NCI-H524 treated with DMSO at 0.1 percent for 48 hours (cell line): ENCODE measurements at places on chromosomes 1 and 21.

DNA sequence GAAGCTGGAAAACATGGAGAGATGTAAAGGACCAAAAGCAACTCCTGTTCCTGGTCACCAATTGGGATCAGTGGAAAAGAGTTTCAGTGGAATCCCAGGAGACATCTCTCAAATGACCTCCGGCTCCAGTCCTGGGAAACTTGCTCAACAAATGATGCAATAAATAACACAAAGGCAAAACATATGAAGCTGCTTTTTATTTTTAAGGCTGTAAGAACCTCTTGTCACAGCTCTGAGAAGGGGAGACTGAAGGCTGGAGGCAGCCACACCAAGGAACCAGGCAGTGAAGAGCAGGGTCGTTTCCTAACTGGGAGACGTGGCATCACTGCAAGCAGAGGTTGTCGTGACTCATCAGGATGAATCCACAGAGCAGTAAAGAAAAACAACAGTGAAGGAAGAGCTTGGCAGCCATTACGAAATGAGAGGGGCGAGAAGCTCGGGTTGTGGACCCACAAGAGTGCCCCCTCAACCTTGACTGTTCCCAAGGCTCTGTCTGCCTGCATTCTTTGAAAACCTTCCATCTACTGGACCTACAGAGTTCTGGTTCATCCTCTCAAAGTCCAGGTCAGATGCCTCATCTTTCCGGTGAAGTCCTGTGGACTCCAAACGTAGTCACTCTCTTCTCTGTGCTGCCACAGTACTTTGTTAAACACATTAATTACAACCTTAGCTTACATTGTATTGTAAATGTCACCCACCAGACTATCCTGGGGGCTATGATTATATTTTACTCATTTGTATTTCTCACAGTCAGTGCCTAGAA, 32.1 kb downstream of the JAK1 start:
- no peak for DNase-seq

- DNase-seq = no peak
Observed at GRCh38 chr1:58583496-58583895, 6.4 kb upstream of the TACSTD2 start.

DNA sequence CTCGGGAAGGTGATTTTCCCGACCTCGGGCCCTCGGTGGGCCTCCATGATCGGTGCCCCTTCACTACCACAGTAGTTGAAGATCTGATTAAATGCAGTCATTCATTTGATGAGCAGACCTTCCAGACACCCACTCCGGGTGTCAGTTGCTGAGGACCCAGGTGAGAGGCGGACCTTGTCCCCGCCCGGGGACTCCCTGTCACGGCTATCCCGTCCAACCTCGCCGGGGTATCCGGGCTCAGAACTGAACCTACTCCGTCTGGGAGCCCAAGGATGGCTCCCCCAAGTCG, 22.6 kb downstream of the RNU1-3 start:
- no peak for DNase-seq

GRCh38 chr21:25734654-25734903, 125 bp downstream of the ATP5PF start:
- no peak for DNase-seq

DNA sequence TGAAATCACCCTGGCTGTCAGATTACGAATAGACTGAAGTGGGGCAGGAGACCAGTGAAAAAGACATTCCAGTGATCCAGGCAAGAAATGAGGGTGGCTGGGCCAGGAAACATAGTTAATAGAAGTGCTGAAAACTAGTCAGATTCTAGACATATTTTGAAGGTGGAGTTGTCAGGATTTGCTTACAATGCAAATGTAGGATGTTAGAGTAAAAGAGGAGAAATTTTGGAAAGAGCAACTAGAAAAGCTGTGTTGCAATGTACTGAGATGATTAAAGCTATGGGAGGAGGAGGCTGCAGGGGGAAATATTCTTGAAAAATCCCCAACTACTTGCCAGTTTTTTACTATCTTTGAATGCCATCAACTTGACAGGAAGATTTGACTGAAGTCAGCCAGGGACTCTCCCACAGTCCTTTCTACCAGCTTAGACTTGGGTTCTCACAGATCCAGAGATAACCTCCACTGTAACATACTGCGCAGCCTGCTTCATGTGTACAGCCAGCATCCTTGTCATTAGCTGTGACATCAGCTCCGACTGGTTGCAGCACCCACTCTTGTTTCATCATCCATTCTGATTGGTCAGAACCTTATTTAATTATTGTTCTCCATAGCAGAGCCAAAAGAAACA, 109.7 kb downstream of the TSEN15 start:
- no peak for DNase-seq

DNA sequence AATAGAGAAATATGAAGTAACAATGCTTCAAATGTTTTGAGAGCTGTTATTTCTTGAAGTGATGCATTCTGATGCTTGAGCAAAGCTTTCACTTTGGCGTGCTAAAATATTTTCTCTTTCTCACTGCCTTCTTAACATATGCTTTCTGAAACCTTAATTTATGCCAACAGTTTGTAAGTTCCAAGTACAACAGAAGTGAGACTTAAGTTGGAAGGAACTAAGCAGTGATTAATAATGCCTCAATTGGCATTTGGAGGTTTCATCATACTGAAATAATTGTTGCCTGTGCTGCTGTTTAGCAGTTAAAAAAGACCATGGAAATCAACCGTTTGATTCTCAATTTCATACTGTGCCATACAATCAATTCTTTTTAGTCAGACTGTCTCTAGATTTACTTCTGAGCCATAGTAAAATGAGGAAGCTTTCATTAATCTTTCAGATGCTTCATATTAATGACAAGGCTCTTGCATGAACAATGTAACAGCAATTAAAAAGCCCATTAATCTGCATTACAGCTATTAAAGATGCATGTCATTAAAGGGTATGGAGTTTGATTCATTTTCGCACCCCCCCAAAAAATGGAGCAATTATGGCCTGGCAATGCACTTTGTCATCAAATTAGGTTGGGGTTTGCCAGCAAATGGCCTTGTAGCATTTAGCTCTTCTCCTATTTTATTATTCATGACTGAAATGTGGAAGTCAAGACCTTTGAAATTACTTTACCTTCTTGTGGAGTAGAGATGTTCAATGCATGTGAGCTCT, 375.3 kb downstream of the USH2A start:
- DNase-seq = no peak

- DNase-seq = no peak
Observed at GRCh38 chr1:200444478-200444877, 34.6 kb upstream of the ZNF281 start.

DNA sequence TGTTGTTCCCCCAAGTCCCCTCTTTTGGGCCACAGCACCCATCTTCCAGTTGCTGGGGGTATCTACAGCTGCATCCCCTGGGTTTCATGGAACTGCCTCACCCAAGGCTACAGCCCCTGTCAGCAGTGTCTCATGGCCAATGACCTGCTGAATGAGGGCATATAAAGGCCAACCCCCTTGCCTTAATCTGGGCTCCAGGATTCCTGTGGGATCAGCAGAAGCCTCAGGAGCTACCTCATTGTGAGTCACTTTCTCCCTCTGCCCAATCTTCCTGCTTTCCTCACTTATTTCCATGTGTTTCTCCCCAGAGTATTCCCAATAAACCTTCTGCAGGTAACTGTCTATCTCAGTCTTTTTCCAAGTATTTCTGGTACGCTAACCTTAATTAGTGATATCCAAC, 37.3 kb upstream of the SYT14 start:
- no peak for DNase-seq

DNA sequence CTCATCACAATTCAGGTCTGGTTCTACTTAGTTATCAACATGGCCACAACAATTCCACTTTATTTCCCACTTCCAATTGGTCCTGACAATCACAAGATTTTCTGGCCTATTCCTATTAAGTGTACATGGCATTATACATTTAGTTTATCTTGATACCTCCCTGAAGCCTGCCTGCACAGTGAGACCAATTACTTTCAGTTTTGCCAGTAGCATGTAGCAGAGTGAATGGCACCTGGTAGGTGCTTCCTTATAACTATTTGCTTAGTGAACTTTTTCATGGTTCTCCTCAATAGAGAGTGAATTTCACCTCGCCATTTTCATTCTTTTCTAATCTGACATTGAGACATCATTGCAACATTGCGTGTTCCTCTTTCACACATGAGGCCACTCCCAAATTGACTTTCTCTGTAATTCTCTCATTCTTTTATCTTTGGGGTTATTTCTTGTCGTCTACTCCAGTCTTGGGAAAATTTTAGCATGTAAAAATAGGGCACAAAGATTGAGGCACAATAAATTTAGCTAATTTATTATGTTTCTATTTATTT, 124.3 kb downstream of the DISC1 start:
- DNase-seq = no peak

DNA sequence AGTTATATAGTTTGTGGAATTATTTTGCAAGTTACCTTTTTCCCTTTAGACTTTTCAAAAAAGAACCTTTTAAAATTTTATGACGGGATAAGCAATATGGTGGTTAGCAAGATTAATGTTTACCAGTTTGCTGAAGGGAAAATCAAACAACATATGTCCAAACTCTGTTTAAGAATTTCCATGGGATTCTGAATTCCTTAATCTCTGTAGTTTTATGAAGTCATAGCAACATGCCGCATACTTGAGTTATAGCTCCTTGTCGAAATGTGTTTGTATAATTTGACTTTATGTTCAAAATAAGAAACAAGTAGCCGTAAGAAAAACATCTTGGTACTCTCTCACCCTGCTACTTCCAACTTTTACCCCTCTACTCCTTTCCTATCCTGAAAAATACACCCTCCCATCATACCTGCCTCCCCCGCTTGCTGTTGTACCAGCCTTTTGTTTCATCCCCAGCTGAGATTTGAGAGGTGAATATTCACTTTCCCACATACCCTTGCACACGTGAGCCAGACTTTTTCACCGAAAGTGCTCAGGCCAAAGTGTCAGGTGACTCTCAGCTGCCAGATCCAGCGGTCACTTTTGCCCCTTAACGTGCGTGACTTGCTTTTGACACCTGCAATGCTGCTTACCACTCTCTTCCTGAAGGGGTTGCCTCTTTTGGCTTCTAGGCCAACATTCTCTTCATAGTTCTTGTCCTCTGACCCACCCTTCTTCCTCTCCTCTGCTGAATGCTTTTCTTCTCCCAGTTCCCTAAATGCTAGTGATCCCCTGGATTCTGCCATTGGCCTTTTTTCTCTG, 83.5 kb upstream of the ZNF326 start:
- DNase-seq = no peak

GRCh38 chr1:66312271-66312990, 221.5 kb upstream of the SGIP1 start:
- peak; percentile 46 for DNase-seq

DNA sequence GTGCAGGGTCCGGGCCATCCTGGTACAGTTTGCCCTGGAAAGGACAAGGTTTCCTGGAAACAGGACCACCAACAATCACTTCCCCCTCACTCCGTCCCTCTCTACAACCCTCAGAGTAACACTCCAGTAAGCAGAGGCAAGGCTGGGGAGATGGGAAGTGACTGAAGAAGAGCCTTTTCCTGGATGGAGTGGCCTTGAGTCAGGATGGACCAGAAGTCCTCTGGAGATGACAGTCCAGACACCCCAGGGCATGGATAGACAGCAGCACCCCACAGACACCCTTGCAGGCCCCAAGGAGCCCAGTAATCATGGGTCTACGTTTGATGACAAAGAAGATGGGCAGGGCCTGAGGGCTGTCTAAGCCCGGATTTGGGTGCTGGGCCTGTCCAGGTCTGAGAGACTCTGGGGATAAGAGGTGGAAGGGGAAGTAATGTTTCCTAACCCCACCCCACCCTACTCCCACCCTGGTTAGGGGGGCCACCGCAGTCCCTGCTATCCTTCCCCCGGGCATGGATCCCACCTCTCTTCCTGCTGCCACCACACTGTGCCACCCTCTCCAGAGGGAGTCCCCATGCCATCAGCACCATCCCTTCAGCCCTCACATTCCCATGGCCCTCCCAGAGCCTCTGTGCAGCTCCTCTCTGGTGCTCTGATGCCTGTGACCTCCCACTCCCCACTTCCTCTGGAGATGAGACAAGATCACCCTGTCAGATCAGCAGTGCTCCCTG, 7.2 kb upstream of the S100A8 start:
- DNase-seq = no peak

DNA sequence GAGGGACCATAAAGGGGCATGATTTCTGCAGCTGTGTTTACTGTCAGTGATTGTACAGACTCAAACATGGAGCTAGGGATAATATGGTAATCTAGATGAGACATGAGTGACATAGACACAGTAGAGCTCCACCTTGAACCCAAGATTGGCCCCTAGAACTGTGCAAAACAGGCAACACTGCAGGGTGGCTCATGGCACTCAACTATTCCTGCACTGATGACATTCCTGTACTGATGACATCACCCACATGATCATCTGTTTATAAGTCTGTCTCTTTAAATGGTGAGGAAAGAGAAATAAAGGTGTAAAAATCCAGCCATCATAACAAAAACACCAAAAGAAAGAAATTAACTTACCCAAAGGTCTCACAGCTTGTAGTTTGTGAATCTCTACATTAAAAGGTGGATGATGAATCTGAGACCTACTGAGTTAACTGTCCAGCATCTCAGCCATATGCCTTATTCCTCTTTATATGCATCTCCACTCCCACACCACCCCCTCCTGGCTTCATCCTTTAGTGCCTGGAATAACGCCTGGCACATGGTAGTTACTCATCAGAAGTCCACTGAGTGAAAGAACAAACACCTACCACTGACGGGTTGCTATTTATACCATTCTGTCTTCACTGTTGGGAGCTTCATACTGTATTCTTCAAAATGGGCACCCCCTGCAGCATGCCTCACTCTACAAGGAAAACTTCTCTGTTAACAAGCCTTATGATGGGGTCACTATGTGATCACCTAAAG, at the start of gene LRRC53:
LRRC53 (minus strand) TSS at position 442 of the 746 bp plus-strand sequence. CDS start 29,262 bp downstream, outside the sequence.
- no peak for DNase-seq

DNA sequence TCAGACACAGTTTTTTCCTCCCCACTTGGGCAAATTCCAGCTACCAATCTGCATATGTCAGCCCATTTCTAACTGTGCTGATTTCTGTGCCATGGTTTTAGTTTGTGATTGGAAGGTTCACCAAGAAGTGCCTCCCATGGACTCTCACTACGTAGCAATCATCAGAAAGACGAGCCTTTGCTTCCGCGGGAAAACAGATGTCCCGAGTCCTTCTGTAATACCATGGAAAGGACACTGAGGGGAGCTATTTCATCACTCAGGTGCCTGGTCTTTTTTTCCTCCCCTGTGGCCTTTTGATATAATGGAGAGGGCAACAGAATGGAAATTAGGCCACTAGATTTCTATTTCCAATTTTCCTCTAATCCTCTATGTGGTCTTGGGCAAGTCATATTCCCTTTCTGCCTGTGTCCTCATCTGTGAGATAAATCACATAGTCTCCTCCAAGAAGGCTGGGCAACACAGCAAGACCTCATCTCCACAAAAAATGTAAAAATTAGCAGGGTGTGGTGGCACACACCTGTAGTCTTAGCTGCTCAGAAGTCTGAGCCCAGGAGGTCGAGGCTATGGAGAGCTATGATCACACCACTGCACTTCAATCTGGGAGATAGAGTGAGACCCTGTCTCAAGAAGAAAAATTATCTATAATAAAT, 24.8 kb downstream of the LEMD1 start:
- DNase-seq = peak; percentile 49
